ENCODE measurements at places on chromosomes 1 and 21. TPM values are rescaled to one million over a fixed set of nuclear protein-coding genes. Genes with fewer than 3 reads are reported as not detected.

Gene LCE1E
- total RNA-seq: not detected

Gene TSPAN1
- not detected for total RNA-seq

Gene PPIAL4G
- total RNA-seq: 0.10 TPM

Gene MFAP2
- not detected for total RNA-seq

Gene SELENBP1
- total RNA-seq: not detected

All from activated naive CD4-positive, alpha-beta T cell treated with anti-CD3 and anti-CD28 coated beads for 36 hours (primary cell).